ENCODE measurements at places on chromosomes 12 and 14. TPM values are rescaled to one million over a fixed set of nuclear protein-coding genes. Genes with fewer than 3 reads are reported as not detected.

The TAS2R46 gene
- 3.2 TPM for total RNA-seq

The PRKCH gene
- total RNA-seq, result 25.1 TPM

The PLEKHG7 gene
- total RNA-seq, result not detected

The NEUROD4 gene
- 0.23 TPM for total RNA-seq

The TSPAN8 gene
- 0.69 TPM for total RNA-seq

The CDKL1 gene
- total RNA-seq, result 11.3 TPM

The GALNT9 gene
- total RNA-seq, result 28.6 TPM

The MMP19 gene
- not detected for total RNA-seq

The SDSL gene
- total RNA-seq, result 5.1 TPM

The ADGRD1 gene
- 5.1 TPM for total RNA-seq

The CLEC1B gene
- total RNA-seq, result not detected

The ARHGEF25 gene
- total RNA-seq, result 22.4 TPM

The SLCO1A2 gene
- total RNA-seq, result 11.3 TPM

The SPTB gene
- total RNA-seq, result 28.1 TPM

The SCN8A gene
- 74.3 TPM for total RNA-seq

The PRB2 gene
- not detected for total RNA-seq

The OR10G2 gene
- total RNA-seq, result not detected

The FLRT2 gene
- total RNA-seq, result 46.6 TPM

The TMEM63C gene
- 12.7 TPM for total RNA-seq

The DUSP16 gene
- total RNA-seq, result 15.5 TPM

The INHBE gene
- total RNA-seq, result not detected

The CLEC4A gene
- 1.4 TPM for total RNA-seq

The TAS2R31 gene
- total RNA-seq, result 8.1 TPM

The ALDH6A1 gene
- 68.7 TPM for total RNA-seq

The TMEM121 gene
- total RNA-seq, result 25.4 TPM

The GALNT16 gene
- total RNA-seq, result 16.1 TPM

The EMP1 gene
- 5.3 TPM for total RNA-seq

The TGM1 gene
- total RNA-seq, result 3.0 TPM

The MDM2 gene
- total RNA-seq, result 40.8 TPM

The CINP gene
- 34.6 TPM for total RNA-seq

The HOXC11 gene
- total RNA-seq, result not detected

The ANP32D gene
- not detected for total RNA-seq

The GPRC5A gene
- 0.23 TPM for total RNA-seq

The ZBTB42 gene
- 1.2 TPM for total RNA-seq

The SPX gene
- 2.3 TPM for total RNA-seq

The FBXO34 gene
- total RNA-seq, result 47.3 TPM

The NANOG gene
- total RNA-seq, result not detected

The LHX5 gene
- 4.8 TPM for total RNA-seq

The TPPP2 gene
- total RNA-seq, result not detected

The FAM222A gene
- 10.1 TPM for total RNA-seq

The TMEM179 gene
- total RNA-seq, result 56.7 TPM

The SYCP3 gene
- 0.46 TPM for total RNA-seq

The TPH2 gene
- total RNA-seq, result 2.1 TPM

The NOC4L gene
- total RNA-seq, result 12.2 TPM

The RNASE4 gene
- 1.2 TPM for total RNA-seq

The NYNRIN gene
- 13.8 TPM for total RNA-seq

The GALNT8 gene
- 48.0 TPM for total RNA-seq

The VRTN gene
- total RNA-seq, result not detected

The CCDC88C gene
- total RNA-seq, result 60.0 TPM

The MTA1 gene
- total RNA-seq, result 49.4 TPM

The SERPINA12 gene
- total RNA-seq, result not detected

The NAA30 gene
- total RNA-seq, result 69.4 TPM

The SMCO2 gene
- total RNA-seq, result 0.46 TPM

The CTSG gene
- 1.6 TPM for total RNA-seq

The PTCSC3 gene
- 0.69 TPM for total RNA-seq

The SPRYD4 gene
- 2.3 TPM for total RNA-seq

The ACSS3 gene
- total RNA-seq, result 9.2 TPM
